Activated T-cell treated with anti-CD3 and anti-CD28 coated beads for 1 hour (primary cell): ENCODE measurements at places on chromosomes 1 and 21.

GRCh38 chr1:150987924-150988323 lies 5.8 kb downstream of the ANXA9 start:
- no peak for DNase-seq

- no peak for DNase-seq
Observed at GRCh38 chr1:7430047-7430608, 341.0 kb upstream of the VAMP3 start.

GRCh38 chr1:59314776-59315528 lies 18.1 kb downstream of the FGGY start:
- no peak for DNase-seq

DNA sequence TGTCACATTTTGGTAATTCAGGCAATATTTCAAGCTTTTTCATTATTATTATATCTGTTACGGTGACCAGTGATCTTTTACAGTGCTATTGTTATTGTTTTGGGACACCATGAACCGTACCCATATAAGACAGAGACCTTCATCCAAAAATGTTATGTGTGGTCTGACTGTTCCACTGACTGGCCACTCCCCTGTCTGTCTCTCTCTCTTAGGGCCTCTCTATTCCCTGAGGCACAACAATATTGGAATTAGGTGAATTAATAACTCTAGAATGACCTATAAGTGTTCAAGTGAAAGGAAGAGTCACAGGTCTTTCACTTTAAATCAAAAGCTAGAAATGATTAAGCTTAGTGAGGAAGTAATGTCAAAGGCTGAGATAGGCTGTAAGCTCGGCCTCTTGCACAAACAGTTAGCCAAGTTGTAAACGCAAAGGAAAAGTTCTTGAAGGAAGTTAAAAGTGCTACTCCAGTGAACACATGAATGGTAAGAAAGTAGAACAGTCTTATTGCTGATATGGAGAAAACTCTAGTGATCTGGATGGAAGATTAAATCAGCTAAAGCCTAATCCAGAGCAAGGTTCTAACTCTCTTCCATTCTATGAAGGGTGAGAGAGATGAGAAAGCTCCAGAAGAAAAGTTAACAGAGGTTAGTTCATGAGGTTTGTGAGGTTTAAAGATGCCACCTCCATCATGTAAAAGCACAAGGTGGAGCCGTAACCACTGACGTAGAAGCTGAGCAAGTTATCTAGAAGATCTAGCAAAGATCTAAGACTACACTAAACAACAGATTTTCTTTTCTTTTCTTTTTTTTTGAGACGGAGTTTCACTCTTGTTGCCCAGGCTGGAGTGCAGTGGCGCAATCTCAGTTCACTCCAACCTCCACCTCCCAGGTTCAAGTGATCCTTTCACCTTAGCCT lies 19.7 kb upstream of the DIPK1A start:
- no peak for DNase-seq

- DNase-seq, result no peak
Observed at GRCh38 chr1:221908573-221908972, 166.7 kb upstream of the DUSP10 start.

- no peak for DNase-seq
Observed at GRCh38 chr1:151606384-151606783, 5.5 kb upstream of the SNX27 start.

- no peak for DNase-seq
Observed at GRCh38 chr1:110383251-110383990, 7.4 kb downstream of the SLC16A4 start.

- no peak for DNase-seq
Observed at GRCh38 chr1:44013949-44014348, 17.3 kb downstream of the SLC6A9 start.

GRCh38 chr1:26994020-26994786 lies 711 bp downstream of the TRNP1 start:
- DNase-seq, result peak; percentile 12

GRCh38 chr1:113109908-113110554 lies 37.0 kb downstream of the LRIG2 start:
- DNase-seq, result no peak

DNA sequence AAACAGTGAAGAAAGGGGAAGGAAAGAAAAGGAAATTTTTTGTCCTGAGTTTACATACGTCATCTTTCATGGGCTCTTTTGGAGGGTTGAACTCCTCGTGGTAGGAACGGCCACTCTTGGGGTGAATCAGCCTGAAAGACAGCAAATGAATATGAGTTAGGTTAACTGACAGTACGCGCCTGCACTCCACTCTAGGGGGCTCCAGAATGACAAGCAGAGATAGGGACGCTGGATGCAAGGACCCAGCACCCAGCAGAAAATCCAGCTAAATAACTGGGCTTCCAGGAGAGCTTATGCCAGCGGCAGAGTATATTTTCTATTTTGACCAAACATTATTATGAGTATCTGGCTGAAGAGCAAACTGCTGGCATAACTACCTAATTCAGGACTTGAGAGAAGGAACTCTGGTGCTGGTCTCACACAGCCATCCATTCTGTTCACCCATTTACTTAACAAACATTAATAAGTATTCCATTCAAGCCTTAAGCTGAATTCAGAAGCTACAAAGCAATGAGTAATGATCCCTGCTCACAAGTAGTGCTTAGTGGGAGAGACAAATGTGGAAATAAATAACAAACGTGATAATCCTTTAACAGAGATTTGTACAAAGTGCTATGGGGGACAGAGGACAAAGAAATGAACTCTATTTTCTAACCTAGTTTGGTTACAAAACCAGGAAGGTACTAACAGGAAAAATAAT lies 22.1 kb downstream of the AK2 start:
- no peak for DNase-seq

GRCh38 chr1:1299686-1300351 lies 7.9 kb downstream of the ACAP3 start:
- no peak for DNase-seq

DNA sequence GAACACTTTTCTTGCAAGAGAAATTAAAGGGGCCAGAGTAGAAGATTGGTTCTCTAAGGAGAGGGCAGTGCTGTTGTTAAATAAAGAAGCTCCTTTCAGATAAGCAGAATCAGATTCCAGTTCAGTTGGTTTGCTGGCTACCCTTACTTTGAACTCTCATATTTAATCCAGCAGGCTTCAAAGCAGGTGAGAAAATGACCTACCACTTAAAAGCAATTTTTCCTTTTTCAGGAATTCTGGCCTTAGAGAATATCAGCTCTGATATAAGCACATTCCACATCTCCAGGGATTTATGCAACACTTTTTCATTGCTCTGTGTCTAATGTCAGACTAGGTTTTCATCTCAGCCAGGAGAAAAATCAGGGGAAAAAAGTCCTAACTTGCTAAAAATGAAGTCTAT lies 28.7 kb downstream of the WNT2B start:
- no peak for DNase-seq

DNA sequence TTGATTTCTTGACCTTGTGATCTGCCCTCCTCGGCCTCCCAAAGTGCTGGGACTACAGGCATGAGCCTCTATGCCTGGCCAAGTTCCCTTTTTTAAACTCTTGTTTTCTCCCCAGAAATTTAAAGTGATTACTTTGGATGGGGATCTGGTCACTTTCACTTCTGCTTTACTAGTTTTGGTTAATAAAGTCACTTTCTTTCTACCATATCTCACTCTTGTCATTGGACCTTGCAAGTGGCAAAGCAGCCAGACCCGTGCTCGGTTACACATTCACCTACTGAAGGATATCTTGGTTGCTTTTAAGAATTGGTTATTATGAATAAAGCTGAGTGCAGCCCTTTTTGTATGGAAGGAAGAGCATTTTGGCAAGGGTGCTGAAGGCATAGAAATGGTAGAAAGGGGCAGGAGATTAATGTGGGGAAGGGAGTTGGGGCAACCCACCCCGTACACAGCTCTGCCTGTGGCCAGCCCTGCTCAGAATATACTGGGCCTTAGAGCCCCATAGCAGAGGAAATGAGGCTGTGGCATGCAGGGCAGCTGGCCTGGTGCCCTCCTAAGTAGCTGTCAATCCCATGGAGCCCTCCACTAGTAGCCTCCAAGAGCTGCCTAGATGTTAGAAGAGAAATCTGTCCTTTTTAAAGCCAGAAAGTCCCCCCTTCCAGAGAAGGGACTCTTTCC lies 40.7 kb downstream of the CD2 start:
- DNase-seq, result no peak

DNA sequence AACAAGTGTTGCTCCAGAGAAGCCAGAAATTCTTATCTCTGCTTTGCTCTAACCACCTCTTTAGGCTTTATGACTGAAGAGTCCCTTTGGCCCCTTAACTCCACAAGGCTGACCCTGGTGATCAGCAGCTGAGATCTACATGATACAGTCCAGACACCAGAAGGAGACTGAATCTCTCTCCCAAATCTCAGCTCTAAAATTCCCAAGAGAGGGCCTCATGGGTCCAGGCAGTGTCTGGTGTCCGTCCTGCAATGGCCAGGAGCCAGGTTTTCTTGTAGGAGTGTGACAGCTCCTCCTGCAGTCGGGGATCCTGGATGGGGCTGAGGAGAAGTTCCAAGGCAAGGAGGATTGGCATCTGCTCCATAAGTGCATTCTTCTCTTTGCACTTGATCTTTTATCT lies 35.3 kb downstream of the L1TD1 start:
- DNase-seq, result no peak

DNA sequence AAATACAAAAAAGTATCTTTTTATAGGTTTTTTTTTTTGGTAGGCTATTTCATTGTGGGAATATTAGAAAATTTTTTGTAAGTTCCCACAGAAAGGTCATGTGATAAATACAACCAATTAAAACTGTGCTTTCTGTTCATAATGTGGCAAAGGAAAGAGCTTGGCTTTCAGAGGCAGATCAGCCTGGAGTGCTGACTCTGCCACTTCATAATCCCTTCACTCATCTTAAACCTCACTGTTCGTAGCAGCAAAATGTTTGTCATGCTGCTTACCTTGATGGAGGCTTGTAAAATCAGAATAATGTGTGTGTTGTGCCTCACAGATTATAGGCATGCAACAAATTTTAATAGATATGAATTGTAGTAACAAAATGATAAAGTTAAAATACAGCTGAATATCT lies 176.8 kb downstream of the ZP4 start:
- no peak for DNase-seq

GRCh38 chr1:109112652-109113285 lies 1.1 kb upstream of the ELAPOR1 start:
- peak; percentile 92 for DNase-seq

DNA sequence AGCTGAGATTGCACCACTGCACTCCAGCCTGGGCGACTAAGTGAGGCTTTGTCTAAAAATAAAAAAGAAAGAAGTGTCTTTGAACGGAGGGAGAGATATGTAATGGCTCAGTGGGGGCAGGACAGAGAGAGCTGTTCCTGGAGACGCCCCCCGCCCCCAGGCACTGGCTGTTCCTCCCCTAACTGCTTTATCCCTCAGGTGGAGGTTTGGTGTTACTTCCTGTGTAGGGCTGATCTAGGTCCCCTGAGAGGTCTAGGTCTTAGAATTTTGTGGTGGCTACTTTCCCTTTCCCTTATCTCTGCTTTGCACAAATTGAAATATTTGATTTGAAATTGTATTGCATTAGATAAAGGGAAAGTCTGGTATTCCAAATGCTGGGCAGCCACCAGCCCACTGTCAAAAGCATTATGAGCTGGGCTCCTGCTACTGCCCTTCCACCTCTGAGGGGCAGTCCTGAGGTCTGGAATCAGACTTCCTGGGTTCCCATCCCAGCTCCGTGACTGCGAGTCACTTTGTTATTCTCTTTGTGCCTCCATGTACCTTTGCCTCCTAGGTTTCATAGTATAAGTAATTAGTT lies 134.8 kb upstream of the KIF26B start:
- DNase-seq, result no peak

- no peak for DNase-seq
Observed at GRCh38 chr1:56562891-56563452, 16.4 kb downstream of the PLPP3 start.
